ENCODE measurements at places on chromosomes 11 and 22. TPM values are rescaled to one million over a fixed set of nuclear protein-coding genes. Genes with fewer than 3 reads are reported as not detected.

GRCh38 chr22:44200855-44201550, 20.3 kb downstream of the PARVG start:
- DNase-seq = no peak

- no peak for DNase-seq
Measured at GRCh38 chr22:44210722-44211121, 30.0 kb downstream of the PARVG start.

- no peak for DNase-seq
Measured at GRCh38 chr11:68414496-68415221, 45.9 kb upstream of the PPP6R3 start.

DNA sequence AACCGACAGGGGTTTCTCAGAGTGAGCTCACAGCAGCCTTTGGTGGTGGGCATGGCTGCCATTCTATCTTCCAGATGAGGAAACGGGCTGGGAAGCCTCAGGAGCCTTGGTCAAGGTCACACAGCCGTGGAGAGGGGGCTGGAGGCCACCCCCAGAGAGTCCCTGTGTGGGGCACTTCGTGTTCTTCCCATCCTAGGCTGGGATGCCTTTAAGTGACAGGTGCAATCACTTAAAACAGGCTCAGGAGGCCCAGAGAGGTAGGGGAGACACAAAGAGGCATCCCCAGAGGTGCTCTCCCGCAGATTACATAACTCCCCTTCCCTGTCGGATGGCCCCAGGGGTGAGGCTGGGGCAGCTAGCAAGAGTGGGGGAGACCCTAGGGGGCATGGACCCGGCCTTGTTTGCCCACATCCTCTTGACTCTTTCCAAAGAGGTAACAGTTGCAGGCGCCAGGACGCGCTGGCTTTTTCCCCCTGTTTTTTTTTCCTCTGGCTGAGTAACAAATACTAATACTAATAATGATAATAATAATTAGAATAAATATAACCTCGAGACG, 17.5 kb upstream of the SHISAL1 start:
- DNase-seq = no peak

- no peak for DNase-seq
Measured at GRCh38 chr11:74321487-74322188, 10.2 kb upstream of the P4HA3 start.

GRCh38 chr22:21677606-21678443, 12.0 kb downstream of the PPIL2 start:
- DNase-seq = no peak

DNA sequence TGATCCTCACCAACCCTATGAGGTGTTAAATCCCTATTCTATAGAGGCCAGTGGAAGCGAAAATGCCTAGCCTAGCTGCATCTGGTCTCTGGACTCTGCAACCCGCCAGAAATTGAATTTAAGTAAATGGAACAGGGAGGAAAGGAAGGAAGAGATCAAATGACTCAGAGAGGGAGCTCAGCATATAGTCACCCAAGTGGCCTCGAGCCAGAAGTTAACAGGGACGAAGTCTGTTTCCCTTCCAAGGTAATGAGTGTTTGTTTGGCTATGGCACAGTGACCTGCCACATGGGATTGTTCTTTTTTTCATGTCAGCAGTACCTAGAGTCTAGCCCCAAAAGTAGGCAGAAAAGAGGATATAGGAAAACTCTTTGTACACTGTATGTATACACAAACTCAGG, 66.3 kb downstream of the PAK1 start:
- DNase-seq = no peak

- DNase-seq = no peak
Measured at GRCh38 chr11:121763526-121763925, 310.8 kb upstream of the SORL1-AS1 start.

DNA sequence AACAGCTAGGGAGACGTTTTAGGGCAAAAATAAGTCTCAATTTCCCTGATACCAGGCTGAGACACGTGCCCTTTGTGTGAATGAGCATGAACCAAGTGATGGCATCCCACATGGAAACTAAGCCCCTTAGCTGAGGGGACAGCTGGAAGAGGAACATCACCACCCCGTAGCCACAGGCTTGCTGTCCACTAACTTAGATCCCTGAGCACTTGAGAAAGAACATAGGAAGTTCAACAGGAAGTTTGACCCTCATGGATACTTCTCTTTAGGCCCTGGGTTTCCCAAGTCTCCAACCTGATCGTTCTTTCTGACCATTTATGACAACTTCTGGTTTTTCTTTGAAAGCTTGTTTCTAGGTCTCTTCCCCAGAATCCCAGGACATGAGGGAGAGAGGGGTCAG, 11.6 kb upstream of the CKAP5 start:
- no peak for DNase-seq

DNA sequence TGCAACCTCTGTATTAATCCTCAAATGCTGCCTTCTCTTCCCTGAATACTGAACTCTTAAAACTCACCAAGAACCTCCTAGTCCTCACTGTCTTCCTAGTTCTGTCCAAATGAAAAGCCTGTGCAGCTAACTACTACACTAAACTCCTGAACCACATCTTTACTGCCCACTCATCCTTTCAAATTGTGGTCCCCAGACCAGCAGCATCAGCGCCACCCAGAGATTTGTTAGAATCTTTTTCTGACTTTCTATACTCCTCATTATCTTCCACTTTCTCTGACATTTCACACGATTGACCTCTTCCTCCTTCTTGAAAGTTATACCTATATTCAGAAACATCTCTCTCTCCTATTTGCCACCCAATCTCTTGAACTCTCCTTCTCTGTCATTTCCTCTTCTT, 461.3 kb downstream of the DLG2 start:
- no peak for DNase-seq

- DNase-seq = no peak
Measured at GRCh38 chr11:11845551-11845950, 3.8 kb downstream of the USP47 start.

DNA sequence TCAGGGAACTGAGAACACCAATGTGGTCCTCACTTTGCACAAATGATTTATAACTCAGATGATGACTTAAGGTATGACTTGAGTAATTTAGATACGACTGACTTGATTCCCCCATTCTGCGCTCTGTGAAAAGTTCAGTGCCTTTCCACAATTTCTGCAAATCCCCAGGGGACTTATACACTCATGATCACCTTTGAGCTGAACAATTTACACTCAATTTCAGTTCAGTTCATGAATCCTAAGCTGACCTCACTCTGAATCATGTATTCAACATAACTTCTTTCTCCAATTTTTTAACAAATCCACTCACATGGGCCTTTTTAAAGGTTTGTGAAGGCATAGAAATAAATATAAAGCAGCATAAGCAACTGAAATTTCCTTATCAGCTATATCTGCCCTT, 274.2 kb downstream of the FAM76B start:
- DNase-seq = no peak

- DNase-seq = no peak
Measured at GRCh38 chr22:17726928-17727897, 47.1 kb downstream of the BID start.

DNA sequence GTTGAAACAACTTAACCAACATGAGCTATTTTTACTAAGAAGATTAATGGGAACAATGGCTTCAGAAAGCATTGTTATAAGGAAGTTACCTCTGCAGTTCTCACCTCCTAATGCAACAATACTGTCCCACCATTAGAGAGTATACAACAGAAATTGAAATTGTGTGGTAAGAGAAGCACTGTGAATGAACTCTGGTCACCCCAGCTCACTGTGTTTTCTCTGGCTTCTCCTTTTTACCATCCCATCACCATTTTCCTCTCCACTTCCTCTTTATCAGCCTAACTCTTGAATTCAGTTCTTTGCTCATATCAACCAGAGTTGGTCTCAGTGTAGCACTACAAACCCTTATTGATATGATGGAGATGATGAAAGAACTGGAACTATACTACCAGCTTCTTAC, 138.0 kb upstream of the POU2AF2 start:
- DNase-seq = no peak

DNA sequence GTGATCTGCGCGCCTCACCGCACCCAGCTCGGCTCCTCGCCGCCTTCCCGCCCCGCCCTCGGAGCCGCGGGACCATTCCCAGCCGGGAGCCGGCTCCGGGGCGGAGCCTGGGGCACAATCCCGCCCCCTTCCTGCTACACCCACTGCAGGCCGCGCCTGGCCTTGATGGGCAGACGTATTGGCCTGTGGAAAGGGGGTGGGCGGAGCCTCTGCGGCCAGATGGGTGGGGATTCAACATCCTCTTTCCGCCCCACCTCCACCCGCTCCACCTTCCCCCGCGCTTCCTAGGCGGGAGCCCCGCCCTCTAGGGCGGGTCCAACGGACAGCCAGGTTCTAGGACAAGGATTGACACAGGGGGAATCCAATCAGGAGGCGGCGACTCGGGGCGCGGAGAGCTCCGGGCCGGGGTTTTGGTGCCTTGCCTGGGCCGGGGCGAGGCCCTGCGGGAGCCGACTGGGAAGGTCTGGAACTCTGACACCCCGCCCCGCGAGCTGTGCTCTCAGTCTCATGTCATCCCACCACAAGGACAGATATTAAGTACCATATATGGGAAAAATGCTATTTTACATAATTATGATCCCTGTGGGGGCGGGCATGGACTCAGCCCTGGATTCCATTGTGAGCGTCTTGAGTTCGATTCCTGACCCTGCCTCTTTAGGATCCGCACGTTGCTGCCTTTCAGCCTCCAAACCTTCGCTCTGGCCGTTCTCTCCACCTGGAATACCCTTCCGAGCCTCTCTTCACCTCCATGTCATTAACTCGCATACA, at the start of gene MYH9:
MYH9 (minus strand) TSS at position 9 of the 768 bp plus-strand sequence. CDS start 38,731 bp downstream, outside the sequence.
- DNase-seq = peak; percentile 100

DNA sequence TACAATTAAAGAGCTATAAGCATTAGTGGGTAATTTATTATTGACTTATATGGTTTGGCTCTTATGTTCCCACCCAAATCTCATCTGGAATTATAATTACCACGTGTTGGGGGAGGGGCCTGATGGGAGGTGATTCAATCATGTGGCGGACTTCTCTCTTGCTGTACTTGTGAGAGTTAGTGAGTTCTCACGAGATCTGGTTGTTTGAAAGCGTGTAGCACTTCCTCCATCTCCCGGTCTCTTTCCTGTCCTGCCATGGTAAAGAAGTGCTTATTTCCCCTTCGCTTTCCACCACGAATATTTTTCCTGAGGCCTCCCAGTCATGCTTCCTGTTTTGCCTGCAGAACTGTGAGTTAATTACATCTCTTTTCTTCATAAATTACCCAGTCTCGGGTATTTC, 28.1 kb upstream of the CHORDC1 start:
- DNase-seq = no peak

DNA sequence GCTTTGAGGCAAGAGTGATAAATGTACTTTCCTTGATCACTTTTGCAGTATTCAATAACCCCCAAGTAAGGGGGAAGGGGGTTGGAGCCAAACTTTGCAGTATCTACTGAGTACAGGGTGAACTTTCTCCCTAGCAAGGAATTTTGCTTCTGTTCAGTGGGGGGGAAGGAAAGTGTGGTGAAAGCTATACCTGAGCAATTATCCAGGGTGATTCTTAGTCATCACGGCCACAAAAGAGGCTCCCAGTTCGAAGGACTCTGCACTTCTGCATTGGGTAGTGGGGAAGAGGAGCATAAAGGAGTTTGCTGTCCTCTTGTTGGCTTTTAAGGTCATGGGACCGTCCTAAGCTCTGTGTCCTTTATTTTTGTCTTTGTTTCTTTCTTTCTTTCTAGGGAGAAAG, 346.5 kb upstream of the SYN3 start:
- DNase-seq = no peak

- no peak for DNase-seq
Measured at GRCh38 chr22:31544481-31545480, 48.4 kb downstream of the SFI1 start.

DNA sequence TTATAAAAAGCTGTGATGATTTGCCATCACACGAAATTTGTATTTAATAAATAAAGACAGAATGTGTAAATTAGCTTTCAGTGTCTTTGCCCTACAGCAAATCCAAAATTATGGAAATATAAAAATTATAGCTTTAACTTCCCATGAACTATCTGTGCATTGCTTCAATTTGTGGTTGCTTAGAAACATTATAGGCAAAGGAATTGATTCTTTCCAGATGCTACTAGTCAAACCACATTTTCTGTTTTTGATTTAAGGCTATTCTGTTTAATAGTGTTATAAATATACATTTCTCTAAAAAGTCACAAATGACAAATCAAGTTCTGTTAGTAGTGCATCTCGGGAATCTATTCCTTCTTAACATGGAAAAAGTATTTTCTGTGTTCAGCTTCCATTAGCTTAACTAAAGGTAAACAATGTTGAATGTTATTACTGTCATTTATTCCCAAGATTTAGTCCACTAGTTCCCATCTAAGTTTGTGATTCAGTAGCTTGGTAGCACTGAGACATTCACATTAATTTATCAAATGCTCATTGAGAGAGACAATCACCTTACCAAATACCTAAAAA, 1086.3 kb upstream of the CCDC90B start:
- no peak for DNase-seq

KRTAP5-10 gene
- polyA plus RNA-seq = 0.21 TPM

SLC22A12 gene
- polyA plus RNA-seq = 5.3 TPM

CARD16 gene
- polyA plus RNA-seq = 1.7 TPM

FLRT1 gene
- polyA plus RNA-seq = 3.3 TPM

CACNA1I gene
- polyA plus RNA-seq = 0.03 TPM

SLC22A8 gene
- 33.7 TPM for polyA plus RNA-seq

ADORA2A gene
- 8.9 TPM for polyA plus RNA-seq

ENTHD1 gene
- polyA plus RNA-seq = 0.01 TPM

CNTF gene
- 0.97 TPM for polyA plus RNA-seq

CDHR5 gene
- 45.9 TPM for polyA plus RNA-seq
